Renal pelvis (tissue), 12 donors: ENCODE measurements at places on chromosomes 11 and 22. TPM values are rescaled to one million over a fixed set of nuclear protein-coding genes. Genes with fewer than 3 reads are reported as not detected.

- no peak for DNase-seq
Observed at GRCh38 chr11:2929531-2929949, 320 bp upstream of the PHLDA2 start.

- no peak for DNase-seq
Observed at GRCh38 chr11:2582351-2582945, 117.3 kb downstream of the KCNQ1OT1 start.

DNA sequence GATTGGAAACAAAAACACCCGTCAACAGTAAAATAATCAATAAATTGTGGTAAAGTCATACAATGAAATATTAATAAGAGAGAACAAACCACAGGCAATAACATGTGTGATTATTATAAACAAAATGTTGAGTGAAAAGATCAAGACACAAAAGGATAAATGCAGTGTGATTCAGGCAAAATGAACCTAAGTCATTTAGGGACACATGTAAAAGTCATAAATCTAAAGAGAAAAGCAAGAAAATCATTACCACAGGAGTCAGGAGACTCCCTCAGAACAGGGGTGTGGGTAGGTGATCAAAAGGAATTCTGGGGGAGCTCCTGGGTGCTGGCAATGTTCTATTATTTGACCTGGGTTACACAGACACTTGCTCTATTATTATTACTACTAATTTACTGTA is 47.9 kb upstream of the PPP2R1B start:
- DNase-seq: no peak

- DNase-seq: no peak
Observed at GRCh38 chr22:24046024-24046423, 34.9 kb downstream of the CABIN1 start.

GRCh38 chr22:40668611-40669411 is 10.5 kb upstream of the MCHR1 start:
- no peak for DNase-seq

DNA sequence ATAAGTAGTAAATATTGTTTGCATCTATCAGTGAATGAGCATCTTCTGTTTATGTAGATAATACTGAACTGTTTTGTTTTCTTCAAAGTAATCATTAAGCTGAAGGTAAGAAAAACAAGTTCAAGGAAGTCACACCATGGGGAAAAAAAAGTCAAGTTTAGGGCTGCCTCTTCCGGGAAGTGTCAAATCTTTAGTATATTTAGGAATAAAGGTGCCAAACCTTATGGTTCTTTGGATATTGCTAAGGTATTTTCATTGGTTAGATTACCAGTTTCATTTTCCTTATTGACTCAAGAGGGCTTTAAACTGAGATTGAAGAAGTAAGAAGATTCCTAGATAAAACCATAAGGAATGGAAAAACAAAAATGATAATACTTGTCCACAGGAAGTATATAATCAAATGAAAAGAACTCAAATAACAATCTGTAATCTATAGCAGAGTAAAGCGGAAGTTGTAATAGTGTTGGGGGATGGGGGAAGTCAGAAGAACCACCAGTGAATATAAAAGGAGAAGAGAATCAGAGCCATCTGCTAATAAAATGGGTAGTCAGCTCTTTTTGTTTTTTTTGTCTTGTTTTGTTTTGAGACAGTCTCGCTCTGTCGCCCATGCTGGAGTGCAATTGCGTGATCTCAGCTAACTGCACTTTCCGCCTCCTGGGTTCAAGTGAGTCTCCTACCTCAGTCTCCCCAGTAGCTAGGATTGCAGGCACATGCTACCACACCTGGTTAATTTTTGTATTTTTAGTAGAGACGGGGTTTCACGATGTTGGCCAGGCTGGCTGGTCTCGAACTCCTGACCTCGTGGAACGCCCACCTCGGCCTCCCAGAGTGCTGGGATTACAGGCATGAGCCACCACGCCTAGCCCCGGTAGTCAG is 2.3 kb downstream of the ATM start:
- DNase-seq: no peak

DNA sequence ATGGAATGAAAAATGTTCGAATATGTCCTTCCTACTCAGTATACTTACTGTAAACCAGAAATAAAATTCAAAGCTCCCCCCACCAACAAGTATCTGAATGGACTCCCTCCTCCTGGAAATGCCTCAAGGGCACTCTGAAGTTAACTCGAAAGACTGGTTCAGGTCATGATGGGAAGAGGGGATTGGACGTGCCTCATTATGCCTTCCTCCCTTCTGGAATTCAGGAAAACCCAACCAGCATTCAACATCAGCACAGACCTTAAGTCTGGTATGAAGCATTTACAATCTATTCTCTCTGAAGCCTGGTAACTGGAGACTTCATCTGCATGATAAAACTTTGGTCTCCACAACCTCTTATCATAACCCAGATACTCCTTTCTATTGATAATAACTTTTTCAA is 428.3 kb upstream of the RAG2 start:
- DNase-seq: no peak

DNA sequence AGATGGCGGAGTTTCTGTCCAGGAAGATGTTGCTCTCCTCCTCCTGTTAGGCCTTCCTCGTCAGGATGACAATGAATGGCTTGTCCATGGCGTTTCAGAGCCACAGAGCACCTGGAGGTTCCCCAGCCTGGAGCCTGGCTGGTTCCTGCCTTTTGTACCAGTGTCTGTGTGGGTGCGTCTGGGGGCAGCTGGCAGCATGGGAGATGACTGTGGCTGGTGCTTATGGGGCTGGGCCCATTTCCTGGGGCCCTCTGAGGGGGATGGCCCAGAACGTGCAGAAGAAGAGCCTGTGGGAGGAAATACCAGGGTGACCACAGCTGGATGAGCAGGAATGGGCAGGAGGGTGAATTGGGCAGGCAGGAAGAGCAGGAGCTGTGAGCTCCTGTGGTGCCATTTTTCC is 6.7 kb downstream of the SLC37A2 start:
- no peak for DNase-seq

- DNase-seq: no peak
Observed at GRCh38 chr11:33643167-33643824, 57.3 kb downstream of the C11orf91 start.

- DNase-seq: no peak
Observed at GRCh38 chr11:61980783-61981541, 13.5 kb upstream of the FTH1 start.

GRCh38 chr11:76562541-76562940 is 108.0 kb downstream of the LRRC32 start:
- DNase-seq: no peak

GRCh38 chr11:7520011-7520942 is 6.5 kb downstream of the PPFIBP2 start:
- no peak for DNase-seq

DNA sequence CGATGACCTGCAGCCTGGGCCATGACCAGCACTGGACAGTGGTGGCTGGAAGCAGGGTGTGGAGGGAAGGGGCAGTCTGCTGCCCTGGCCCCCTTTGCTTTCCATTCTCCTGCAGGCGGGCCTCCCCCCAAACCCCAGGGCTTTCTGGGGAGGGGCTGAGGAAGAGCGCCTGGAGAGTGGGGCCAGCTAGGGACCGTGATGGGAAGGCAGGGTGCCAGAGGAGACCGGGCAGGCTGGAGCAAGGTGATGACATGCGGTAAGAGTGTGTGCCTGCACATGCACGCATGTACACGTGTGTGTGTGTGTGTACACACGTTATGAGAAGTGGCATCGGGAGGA is 7.8 kb downstream of the OAF start:
- no peak for DNase-seq

GRCh38 chr22:20964799-20965103 is 2.3 kb upstream of the AIFM3 start:
- no peak for DNase-seq

DNA sequence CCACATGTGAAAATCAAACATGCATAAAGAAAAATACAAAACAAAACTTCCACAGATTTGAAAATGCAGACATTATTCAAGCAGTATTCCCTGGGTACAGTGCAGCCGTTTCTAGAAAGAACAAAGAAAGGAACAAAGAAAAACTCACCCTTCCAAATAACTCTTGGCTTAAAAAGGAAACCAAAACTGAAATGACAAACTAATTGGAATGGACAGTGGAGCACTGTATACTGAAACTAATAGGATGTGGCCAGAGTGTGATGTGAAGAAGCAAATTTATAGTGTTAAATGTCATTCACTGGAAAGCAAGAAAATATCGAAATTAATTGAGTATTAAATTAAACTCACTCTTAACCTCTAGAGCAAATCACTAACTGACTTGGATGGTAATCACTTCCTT is 55.4 kb downstream of the QSER1 start:
- no peak for DNase-seq

GRCh38 chr11:13206086-13206640 is 71.4 kb upstream of the BMAL1 start:
- DNase-seq: no peak

GRCh38 chr11:44761551-44761961 is 34.8 kb downstream of the TSPAN18 start:
- no peak for DNase-seq

DNA sequence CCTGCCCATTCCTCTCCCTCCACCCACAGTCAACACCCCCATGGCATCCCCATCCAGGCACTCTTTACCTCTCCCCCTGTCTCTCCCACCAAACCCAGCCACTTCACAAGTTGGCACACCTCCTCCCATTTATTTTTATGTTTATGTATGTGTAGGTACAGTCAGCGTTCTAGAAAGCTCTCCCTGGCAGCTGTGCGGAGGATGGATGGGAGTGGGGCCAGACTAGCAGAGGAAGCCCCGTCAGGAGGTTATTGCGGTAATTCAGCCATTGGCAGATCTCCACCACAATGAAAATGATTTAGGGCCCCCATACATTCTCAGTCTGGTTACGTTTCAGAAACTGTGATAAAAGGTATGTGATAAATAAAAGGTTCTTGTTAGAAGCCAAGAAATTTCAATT is 51.3 kb downstream of the BTG4 start:
- peak; percentile 31 for DNase-seq

- no peak for DNase-seq
Observed at GRCh38 chr11:65560555-65561418, 2.6 kb upstream of the LTBP3 start.

- DNase-seq: no peak
Observed at GRCh38 chr22:43411040-43411868, 560 bp upstream of the MPPED1 start.

- DNase-seq: no peak
Observed at GRCh38 chr11:27207025-27207650, 155.9 kb downstream of the CCDC34 start.

DNA sequence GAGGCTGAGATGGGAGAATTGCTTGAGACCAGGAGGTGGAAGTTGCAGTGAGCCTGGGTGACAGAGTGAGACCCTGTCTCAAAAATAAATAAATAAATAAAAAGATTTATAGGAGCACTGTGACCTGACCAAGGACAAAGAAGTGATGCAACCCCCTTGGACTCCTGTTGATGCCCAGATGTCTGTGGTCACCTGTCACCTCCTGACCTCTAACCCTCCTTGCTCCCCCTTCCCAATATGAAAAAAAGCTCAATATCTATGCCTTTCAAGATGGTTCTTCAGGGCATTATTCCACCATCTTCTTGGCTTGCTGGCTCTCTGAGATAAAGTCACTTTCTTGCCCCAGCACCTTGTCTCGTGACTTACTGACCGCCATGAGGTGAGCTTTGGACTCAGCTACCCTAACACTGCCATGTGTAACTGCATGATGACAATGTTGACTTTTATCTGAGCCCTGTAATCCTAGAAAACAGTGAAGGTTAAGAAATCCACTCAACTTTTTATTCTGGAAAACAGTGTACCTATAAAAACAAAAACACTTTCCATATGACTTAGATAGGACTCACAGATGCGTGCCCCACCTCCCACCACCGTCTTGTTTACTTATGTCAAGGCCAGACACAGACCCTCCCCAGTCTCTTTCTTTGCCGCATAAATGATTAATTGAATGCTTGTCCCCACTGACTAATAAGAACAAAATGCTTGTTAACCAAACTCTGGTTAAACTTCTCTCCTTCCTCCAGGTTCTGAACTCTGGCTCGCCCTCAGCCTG is 360.5 kb downstream of the BUD13 start:
- DNase-seq: no peak

DNA sequence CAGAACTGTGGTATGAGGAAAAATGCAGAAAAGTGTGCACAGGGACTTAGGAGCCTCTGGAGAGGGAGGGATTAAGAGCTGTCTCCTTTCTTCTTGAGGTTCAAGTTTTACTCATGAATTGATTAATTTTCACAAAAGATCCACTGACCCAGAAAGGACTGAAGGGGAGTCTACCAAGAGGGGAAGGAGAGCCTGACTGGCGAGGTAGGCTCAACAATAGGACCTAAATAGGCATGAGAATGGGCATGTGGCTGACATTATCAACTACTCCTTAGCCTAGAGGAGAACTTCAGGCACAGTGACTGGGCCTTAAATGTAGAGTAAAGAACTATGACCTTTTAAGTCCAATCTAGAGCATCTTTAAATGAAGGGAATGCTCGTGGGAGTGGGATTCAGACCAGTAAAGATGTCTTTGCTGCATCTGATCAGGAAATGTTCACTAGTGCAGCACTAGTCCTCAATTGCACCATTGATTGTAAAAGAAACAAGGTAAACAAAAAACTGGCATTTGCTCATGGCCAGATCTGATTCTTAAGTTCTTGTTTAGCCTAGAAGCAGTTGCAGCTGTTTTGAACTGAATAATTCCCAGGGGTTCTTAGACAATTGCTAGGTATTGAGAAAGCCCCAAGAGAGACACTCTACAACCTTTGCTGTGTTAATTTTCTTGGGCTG is 135.6 kb downstream of the RAB38 start:
- DNase-seq: no peak

- DNase-seq: no peak
Observed at GRCh38 chr22:46001046-46001425, 24.1 kb upstream of the WNT7B start.

DNA sequence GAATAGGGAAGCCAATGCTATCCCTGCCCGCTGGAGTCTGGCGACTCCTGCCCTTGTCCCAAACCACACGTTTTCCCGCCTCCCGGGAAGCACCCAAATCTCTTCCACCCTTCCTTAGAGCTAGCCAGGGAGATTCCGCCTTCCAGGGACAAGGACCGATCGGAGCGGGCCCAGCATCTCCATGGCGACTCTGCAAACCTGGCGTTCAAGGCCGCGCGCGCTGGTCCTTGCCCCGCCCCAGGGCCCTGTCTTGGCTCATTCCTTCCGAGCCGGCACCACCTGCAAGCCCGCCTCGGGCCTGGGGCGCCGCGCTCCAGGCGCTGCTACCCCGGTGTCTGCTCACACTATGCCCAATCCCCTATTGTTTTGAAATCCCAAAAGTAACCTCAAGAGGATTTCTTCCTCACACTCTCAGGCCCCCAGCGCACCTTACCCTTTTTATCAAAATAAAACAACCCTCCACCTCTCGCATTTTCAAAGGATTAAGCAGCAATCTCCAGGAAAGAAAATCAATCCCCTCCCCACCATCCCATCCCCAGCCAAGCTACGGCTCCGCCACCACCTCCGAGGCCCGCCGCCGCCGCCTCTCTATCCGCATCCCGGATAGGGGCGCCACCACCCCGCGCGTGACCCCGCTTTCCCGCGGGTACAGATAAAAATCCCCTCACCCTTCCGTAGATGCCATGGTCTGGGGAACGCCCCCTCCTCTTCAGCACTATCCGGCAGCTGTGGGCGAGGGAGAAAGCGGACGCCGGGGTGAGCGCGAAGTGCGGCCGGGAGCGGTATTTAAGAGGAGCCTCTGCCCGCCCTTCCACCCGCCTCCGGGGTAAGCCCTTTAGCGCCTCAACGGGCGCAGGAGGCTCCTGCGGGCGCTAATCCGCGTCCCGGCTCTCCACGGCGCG is 825 bp downstream of the SLC1A2 start:
- DNase-seq: peak; percentile 22

The NLRP14 gene
- 0.56 TPM for polyA plus RNA-seq

The OR8D4 gene
- polyA plus RNA-seq: not detected

The BTBD18 gene
- 0.50 TPM for polyA plus RNA-seq

The RASL10A gene
- polyA plus RNA-seq: not detected

The KLHL22 gene
- polyA plus RNA-seq: 31.9 TPM

The BAIAP2L2 gene
- polyA plus RNA-seq: 6.9 TPM

The FAM83F gene
- 2.7 TPM for polyA plus RNA-seq

The ANKK1 gene
- 0.33 TPM for polyA plus RNA-seq

The CCDC73 gene
- polyA plus RNA-seq: 0.37 TPM

The GVQW3 gene
- polyA plus RNA-seq: 17.9 TPM
